ENCODE measurements at places on chromosomes 7 and 10.

- DNase-seq, result peak; percentile 80
These were observed 112.0 kb downstream of the NEURL1 start for GRCh38 chr10:103605359-103606096.

DNA sequence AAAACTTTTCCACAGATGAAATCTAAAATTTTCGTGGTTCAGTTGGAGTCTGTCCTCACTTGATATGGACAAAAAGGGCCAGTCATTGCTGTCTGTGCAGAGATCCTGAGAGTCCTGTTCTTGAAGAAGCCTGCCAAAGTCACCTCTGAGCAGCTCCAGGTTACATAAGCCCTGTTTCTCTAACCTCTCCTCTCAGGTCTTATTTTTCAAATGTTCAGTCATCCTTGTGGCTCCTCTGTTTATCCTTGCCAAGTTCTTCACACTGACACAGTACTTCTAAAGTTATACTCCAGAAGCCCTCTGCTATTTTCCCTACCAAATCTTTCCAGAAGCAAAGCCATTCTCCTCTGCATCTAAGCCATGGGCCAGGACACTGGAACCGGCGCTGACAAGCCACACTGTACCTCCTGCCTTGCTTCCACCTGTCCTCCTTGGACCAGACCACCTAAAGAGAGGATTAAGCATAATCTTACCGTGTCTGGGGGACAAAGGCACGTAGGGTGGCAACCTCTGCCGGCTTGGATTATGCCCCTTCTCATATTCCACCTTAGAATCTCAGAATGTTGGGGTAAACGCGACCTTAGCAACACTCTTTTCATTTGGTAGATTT lies 161.6 kb downstream of the JAZF1 start:
- DNase-seq, result no peak

DNA sequence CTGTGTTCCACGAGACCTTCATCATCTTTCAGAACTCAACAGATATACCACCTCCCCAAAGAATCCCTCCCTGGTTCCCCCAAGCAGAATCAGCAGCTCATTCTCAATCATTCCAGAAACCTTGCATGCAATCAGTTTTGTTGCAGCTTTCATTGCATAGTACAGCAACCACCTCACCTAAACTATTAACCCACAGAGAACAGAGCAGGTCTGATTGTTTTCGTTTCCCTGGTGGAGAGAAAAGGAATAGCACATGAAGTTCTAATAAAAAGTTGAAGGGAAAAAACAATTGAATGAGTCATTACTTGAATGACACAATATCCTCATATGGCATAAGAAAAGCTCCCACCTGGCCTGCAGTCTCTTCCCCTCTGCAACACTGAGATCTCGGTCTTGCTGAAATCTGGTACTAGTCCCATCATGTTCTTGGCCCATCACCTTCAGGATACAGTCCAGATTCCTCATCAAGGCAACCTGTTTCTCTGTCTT lies 147.1 kb upstream of the GDF10 start:
- peak; percentile 24 for DNase-seq

- peak; percentile 69 for DNase-seq
These were observed 20.4 kb downstream of the KLLN start for GRCh38 chr10:87842776-87843497.

GRCh38 chr7:85823396-85824080 lies 636.7 kb upstream of the SEMA3D start:
- no peak for DNase-seq

GRCh38 chr7:126843336-126843735 lies 409.4 kb downstream of the GRM8 start:
- DNase-seq, result no peak

GRCh38 chr7:49855281-49855980 lies 82.0 kb downstream of the VWC2 start:
- DNase-seq, result no peak

GRCh38 chr7:126016722-126017121 lies 1087.1 kb upstream of the POT1 start:
- DNase-seq, result no peak

DNA sequence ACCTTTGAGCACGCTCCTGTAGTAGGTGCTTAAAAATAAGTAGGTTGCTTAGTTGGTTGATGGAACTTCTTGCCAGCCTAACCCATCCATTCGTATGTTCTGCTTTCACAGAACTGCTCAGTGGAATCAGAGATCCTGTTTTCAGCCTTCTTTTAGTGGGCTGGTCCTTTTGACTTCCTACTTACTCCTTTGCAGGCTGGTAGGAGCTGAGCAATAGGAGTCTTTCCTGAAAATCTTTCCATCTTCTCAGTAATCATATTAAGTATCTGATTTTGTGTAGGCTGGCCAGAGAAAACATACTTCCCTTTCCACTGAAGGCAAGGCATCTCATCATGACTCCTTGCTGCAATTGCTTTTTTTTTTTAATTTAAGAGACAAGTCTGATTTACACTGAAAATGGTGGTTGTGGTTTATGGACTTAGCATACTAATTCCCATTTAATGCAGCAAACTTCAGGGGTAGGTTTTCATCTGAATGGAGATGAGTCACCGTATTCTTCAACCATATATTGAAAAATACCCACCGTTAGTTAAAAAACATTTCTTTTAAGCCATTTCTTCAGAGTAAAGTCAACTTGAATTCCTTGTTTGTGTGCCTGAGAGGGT lies 208.0 kb downstream of the ZNF365 start:
- DNase-seq, result no peak

DNA sequence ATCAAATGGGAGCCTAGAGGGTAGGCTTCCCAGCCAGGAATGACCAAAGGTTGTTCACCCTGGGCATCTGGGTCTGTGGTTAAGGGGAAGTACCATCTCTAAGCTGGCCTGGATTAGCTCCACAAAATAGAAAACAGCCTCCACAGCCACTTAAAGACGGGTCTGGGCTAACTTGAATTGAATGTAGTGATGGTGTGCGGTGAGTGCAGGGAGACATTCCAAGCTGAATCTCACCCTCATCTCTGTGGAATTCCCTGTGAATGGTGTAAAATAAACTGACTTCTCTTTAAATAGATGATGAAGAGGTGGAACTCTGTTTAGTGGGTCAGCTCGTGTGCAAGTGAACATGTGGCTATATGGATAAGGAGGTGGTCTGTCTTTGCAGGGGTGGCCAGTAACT lies 251.0 kb downstream of the DYNC1I1 start:
- no peak for DNase-seq

DNA sequence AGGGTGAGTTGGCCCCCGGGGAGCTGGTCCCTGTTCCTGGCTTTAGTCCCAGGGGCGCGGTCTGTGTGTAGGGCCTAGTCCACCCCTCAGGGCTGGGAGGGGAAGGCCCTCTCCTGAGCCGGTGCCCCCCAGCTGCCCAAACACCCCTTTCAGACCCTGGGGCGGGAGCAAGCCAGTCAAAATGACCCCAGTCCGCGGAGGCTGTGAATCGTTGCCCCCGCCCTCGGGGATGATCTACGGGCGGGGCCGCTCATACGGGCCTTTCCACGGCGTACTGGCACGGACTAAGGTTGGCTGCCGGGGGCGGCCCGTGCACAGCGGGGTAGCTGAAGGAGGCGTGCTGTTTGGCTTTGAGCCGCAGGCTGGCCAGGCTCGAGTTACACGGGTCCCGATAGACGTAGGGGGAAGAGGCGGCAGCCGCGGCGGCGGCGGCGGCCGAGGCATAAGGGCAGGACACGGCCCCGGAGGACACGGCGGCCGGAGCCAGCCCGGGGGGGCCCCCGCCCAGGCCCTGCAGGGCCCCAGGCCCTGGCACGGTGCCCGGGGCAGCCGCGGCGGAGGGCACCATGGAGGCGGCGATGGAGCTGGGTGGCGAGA lies 4.3 kb downstream of the ELOVL3 start:
- peak; percentile 68 for DNase-seq

DNA sequence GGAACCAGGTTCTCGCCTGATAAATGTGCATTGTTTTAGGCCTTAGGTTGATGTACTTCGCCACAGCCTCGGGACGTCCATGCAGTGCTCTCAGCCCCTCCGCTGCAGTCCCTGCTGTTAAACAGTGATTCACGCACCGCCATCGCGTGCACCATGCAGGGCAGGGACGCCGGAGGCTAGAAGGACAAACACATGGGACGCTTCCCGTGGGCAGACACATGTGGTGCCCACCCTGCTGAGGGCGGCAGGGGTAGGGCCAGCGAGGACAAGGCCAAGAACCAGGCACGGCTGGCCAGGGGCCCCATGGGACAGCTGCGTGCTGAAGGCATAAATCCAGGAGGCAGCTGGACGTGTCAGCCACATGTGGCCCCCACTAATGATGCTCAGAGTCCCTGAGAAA lies 394.7 kb downstream of the PTPRN2 start:
- DNase-seq, result no peak

GRCh38 chr10:122170802-122171201 lies 100.3 kb upstream of the BTBD16 start:
- DNase-seq, result no peak

DNA sequence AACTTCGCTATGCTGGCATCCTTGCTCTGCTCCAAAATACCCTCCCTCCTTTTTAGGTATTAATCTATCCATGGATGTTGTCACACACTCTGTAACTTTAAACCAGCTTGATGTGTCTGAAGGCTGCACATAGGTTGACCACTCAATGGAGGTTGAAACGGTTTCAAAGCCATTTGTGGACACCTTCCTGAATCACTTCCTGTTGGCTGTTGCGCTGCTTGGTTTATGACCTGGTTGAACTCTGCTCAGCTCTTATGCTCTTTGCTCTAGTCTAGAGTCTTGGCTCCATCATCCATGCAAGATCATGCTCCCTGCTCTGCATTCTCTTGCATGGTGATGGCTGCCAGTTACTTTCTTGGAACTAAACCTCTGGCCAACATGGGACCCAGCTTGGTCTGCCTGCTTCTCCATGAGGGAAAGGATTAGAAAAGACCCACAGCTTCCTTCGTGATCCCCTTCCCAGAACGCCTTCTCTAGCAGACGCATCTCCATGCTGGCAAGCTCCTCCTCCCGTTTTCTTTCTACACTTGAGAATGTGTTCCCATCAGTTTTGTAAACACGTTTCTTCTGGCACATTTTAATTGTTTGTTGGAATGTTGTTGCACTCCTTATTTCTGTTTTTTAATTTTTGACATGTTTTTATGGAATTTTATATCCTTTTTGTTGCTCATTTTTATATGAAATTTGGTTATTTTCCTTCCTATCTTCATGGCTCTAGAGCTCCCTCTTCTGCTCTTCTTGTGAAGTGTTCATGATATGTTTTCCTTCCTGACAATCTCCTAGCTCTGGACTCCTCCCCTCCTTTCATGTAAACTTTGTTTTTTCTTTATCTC lies 149.8 kb downstream of the XPNPEP1 start:
- peak; percentile 65 for DNase-seq

DNA sequence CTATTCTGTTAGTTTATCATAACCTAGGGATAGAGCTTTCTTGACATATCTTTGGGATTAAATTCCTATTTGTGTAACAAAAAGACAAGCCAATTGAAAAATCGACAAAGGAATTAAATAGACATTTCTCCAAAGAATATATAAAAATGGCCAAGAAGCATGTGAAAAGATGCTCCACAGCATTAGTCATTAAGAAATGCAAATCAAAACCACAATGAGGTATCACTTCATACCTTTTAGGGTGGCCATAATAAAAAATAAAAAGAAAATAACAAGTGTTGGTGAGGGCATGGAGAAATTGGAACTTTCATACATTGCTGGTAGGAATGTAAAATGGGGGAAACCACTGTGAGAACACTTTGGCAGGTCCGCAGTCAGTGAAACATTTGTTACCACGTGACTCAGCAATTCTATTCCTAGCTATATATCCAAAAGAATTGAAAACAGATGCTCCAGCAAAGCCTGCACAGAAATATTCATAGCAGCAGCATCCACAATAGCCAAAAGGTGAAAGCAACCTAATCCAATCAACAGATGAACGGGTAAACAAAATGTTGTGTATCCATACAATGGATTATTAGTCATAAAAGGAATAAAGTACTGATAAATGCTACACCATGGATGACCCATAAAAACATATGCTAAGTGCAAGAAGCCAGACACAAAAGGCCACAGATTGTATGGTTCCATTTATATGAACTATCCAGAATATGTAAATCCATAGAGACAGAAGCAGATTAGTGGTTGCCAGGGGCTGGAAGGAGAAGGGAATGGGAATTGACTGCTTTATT lies 20.5 kb downstream of the SPAG6 start:
- DNase-seq, result no peak

DNA sequence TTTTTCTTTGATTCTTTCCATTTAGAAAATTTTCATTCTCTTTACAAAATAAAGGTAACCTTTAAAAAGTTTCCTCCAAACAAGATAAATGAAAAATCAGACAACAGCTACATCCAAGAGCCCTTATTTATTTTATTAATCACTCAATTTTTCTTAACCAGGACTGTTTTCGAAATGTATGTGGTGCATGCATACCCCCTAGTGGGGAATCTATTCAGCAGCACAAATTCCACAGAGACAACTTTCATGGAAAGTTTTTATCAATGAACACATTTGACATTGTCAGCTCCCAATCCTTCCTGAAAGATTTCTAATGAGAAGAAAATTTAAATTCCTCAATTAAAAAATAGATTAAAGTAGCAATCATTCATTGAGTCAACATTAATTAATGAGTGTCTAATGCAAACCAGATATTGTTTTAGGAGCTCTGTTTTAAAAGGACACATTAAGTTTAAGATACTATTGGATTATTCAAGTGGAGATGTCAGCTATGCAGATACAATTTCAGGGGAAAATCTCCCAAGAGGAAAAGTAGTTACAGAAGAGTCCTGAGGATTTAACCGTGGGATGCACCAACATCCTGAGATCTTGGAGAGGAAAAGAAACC lies 5.2 kb upstream of the HTR7 start:
- DNase-seq, result peak; percentile 56

GRCh38 chr7:103717574-103717973 lies 271.6 kb upstream of the SLC26A5 start:
- no peak for DNase-seq

- DNase-seq, result no peak
These were observed 67.7 kb downstream of the DGKB start for GRCh38 chr7:14834883-14835282.

DNA sequence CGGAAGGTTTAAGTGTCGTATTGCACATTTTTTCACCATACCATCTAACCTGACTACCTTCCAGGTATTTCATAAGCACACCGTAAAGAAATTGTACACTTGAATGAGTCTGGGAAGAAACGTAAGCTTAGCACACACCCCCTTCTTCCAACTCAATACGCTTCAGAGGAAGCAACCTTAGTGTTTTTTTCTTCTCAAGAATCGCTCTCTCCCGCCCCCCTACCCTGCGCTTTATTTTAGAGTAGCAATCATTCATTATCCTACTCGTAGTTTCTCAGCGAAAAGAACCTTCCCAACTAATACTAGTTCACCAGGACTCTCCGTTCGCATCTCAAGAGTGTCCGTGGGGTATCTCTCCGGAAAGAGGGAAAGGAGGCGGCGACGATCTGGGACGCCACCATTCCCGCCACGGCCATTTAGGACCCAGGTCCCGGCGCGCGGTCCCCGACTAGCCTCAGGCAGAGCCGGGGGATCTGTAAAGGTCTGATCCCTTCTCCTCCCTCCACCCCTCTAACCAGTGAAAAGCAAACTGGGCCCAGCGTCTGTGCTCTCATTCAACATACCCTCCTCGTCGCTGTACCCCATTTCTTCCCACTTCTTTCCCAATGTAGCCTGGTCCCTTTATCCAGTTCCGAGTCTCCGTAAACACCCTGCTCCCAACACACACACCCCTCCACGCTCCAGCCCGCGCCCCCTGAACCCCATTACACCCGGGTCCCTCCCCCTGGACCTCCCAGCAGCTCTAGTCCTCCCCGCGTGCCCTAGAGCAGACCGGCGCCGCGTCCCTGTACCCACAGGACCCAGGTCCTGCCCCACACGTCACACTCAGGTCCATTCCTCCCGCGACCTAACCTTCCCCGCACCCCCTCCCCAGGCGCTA lies 16.0 kb downstream of the MYOZ1 start:
- peak; percentile 68 for DNase-seq

- no peak for DNase-seq
These were observed 266.5 kb downstream of the GPR158 start for GRCh38 chr10:25441270-25441669.
